Astrocyte of the cerebellum (primary cell): ENCODE measurements at places on chromosomes 5 and 9.
A peak's percentile ranks its signal among the peaks of the same experiment; 100 is the strongest.

DNA sequence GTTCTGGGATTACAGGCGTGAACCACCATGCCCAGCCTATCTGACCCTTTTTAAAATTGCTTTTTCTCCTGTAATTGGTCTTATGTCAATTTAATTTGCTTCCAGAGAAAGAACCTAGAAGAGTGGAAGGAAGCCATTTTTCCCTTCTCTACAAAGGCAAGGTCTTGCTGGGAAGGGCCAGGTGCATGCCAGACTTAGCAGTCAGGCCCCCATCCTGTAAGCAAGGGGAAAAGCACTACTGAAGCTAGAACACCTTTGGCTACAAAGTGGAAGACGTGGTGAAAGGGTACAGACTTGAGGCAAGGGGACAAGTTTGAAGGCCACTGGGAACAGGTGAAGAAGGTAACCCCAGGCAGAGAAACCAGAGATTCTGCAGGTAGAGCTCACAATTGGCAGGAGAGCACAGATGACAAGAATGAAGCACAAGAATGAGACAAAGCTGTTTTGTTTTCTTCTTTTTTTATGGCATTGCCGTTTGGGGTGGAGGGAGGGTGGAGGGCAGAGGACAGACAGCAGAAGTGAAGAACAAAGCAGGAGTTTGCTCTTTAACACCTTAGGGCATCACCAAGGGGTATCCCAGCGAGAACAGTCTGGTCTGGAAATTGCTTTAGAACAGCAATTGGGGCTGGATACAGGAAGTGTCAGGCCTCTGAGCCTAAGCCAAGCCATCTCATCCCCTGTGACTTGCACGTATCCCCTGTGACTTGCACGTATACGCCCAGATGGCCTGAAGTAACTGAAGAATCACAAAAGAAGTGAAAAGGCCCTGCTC is 72.9 kb downstream of the SERINC5 start:
- DNase-seq: no peak

DNA sequence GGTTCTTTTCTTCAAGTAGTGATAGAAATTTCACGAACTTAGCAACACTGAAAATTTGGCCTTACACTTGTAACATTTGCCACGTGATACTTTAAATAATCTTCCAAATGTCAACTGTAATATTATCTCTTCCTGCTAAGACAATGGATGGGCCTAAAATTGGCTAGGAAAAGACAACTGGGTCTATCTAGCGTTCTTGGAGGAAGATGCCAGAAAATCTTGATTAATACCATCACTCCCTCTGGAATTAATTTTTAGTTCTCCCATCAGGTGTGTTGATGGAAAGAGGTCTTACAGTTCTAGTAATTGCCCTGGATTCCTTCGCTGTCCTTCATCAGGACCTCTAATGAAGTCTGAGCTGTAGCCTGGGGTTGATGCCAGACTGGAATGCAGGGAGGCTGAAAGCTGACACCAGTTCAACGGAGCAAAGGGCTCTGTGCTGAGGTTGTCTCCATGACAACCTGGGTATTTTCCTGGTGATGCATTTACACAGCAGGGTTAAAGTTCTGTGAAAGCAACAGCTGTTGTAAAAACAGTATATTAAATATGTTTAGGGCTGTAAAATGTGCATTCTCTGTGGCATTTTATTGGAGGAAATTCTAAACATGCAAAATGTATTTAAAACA is 92.3 kb downstream of the GAS1 start:
- DNase-seq: peak; percentile 94

DNA sequence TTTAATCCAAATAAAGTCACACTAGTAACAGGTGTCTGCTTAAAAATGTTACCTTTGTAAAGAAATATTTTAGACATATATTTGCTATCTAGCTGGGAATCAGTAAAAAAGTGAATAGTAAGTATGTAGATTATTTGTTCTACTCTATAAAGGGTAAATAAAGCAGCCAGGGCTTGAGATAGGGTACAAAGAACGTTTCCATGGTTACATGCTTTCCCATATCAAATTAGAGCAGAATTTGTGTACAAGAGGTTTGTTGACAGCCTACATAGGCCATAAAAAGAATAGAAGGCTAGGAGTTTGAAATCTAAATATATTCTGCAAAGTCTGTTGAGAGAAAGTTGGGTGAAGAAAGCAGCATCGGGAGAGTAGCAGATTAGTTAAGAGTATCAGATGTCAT is 160.9 kb upstream of the POU5F2 start:
- no peak for DNase-seq

GRCh38 chr5:95081982-95082381 is 202.9 kb downstream of the MCTP1 start:
- DNase-seq: no peak

DNA sequence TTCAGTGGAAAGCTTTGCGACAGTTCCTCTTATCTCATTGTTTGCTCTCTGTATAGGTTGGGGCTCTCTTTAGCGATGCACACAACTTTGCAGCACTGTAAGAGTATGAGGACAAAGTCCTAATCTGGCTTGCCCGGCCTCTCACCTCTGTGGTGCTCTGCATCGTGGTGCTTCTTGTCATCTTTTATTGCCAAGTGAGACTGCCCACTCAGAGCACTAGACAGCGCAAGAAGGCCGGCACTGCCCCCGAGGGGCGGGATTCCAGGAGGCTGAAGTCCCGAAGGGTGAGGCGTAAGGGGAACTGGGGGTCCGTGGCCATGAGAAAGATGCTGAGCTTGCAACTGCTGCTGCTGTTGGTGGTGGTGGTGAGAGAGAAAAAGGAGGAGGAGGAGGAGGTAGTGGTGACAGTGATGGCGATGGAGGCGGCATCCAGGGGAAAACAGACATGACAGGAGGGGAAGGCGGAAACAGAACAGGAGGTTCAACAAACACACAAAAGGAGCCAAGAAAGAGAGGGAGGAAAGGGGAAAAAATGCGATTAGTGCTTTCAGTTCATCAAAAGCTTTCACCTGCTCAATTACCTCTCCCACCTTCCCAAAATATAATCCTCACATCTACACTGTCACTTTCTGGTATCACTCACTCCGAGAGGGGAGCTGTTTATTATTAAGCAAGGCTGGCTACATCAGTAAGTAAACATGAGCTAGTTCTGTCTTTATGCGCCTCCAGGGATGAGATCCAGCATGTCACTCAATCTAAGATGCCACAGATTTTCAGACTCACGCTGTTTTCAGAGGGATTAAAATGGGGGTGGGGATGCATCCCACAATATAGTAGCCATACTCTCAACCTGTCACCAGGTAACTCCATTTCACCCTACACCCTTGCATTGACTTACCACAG is 55.1 kb downstream of the TLE1 start:
- no peak for DNase-seq

DNA sequence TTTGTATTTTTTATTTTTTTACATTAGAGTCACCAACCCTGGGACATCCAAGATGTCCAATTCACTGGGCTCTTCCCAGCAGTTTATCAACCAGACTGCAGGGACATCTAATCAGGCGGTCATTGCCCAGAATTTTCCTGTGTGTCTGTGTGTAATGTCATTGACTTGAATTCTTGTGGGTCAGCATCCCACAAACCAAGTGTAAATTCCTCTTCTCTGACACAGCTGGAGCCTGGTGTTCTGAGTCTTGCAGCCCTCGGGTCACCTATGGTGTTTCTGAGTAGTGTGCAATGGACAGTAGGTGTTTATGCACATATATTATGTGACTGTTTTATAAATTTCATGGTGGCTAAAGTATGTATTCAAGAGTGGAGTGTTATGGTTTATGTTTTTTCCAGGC is 815.7 kb downstream of the SEMA5A start:
- DNase-seq: peak; percentile 35

DNA sequence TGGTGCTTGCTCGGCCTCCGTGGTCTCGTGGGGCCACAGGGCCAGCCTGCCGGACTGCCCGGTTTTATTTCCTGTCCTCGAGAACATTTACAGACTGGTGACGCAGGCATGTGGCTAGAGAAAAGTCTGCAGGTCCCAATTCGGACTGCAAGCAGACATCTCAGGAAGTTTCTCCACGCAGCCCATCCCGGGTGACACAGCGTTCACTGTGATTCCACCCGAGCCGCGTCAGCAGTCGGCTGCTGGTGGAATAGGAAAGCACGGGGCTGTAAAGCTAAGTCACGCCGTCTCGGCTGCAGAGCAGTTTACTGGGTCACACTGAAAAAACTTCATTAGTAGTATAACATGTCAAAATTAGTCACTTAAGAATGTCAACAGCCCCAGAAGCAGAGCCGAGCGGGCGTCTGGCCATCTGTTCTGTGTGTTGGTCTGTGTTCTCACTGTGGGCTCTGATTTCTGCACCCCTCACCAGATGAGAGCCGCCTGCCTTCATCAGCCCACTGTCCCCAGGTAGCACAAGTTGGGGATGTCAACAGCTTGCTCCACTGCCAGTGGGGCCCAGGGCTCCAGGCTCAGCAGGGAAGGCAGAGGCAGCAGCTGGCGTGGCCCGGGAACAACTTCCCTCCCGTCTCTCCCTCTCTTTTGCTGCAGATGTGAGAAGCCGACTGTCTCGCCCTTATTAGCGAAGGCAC is 363.7 kb downstream of the IRX2 start:
- DNase-seq: no peak

DNA sequence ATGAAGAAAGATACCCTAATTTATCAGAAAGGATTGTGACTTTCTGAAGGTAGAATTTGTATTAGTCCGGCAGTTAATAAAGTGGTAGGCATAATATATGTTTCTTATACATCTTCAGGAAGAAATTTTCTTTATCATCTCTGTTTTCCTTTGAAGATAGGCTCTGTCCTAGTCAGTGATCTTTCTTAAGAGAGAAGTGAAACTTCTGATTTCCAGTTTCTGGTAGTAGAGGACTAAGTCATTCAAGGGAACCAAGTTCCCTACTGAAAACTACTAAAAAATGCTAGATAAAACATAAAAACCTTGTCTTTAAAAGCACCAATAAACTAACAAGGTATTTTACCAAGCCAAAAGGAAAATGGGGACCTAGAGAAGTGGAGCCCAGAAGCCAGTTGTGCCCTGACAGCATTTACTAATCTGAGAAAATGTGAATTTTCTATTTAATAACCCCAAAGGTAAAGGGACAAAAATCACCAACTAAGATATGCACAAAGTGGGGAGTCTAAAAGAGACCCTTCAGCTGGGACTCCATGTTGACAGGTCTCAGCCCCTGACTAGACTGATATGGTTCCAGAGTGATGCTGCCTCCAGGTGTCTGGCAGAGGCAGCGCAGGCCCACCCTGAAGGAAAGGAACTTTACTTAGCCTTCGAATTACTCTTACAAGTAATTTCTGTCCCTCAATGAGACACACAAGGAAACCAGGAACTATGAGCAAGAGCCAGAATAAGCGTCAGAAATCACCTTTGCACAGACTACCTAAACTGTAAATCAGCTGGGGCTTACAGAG is 72.7 kb downstream of the FAM78A start:
- DNase-seq: no peak
